Bladder microvascular endothelial cell (primary cell): ENCODE measurements at places on chromosomes 1 and 21. TPM values are rescaled to one million over a fixed set of nuclear protein-coding genes. Genes with fewer than 3 reads are reported as not detected.

The RAD54L gene
- 5.8 TPM in 2 replicates for total RNA-seq

The FCMR gene
- total RNA-seq = not detected in 2 replicates

The SLFNL1 gene
- total RNA-seq = 0.32 and 0.69 TPM in 2 replicates

The HCRTR1 gene
- total RNA-seq = 0.65 and 5.2 TPM in 2 replicates
